ENCODE measurements at places on chromosomes 1 and 21.

DNA sequence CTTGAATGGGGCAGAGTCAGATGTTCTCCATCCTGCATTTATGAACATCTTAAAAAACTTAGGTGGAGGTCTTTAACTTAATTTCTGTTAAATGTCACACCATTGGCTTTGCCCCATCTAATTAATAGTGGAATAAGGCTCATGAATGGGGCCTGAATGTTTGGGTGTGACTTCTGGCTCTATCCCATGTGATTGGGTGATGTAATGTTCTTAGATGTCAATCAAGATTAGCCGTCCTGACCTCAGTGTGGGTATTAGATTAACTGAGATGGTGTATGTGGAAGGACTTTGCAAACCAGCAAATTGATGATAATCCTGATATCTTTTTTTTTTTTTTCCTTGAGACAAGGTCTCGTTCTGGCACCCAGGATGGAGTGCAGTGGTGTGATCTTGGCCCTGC is 38.1 kb downstream of the C1orf21 start:
- ATAC-seq: no peak

- no peak for ATAC-seq
These were observed 2.0 kb upstream of the SYDE2 start for GRCh38 chr1:85202864-85203255.

DNA sequence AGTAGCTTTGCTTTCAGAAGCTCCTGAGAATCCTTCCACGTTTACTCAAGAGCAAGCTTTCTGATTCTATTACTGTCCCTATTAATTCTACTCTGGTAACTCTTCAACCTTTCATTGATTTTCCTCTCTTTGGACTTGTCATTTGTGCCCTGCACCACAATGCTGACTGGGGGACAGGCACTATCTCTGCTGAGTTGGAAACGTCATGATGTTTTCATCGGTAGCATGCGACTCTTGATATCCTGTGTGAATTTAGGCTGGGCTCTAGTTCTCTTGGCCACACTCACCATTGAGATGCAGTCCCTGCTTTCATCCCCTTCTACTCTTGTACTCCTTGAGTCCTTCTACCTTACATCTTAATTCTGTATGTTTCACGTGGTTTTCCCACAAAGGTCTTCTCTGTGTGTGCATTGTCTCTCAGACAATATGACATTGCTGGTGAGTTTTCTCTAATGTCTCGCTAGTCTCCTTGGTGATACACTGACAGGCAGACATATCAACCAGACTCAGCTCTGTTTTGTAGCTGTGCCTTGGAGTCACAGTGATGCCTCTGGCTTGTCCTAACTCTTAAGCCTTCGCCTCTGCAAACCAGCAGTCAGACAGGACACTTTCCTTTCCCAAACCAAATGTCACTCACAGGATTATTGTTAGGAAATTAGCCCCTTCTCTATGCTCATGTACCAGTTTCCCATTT is 223.6 kb upstream of the ADGRL2 start:
- ATAC-seq: no peak

DNA sequence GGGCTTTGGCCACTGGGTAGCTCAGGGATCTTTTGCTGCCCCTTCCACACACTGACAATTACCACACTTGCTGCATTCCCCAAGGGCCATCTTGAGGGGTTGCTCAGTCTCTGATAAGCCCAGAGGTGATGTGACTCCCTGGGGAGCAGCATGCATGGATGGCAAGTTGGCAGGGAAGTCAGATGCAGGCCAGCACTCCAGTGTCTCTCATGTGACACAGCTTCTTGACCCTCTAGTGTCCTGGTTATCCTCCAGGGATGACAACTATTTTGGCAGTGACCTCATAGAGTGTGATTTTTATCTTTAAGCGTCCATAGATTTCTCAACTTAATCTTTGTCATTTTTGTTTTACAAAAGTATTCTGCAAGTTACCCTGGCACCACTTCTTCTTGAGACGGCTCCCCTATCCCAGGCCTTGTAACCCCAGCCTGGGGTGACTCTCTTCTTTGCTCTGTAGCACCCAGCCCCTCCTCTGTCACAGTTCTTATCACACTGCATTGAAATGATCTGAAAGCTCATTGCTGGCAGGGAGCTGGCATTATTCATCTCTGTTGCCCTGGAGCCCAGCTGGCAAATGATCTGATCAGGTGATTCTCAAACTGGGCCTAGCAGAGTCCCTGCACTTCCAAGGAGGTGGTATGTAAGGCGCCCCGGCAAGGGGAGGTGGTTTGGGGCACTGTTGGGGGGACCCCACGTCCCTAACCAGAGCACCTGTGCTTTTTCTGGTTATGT is 72.6 kb downstream of the TENT5C start:
- peak; percentile 67 for ATAC-seq

GRCh38 chr1:15031251-15031933 is 122.2 kb upstream of the TMEM51 start:
- no peak for ATAC-seq

DNA sequence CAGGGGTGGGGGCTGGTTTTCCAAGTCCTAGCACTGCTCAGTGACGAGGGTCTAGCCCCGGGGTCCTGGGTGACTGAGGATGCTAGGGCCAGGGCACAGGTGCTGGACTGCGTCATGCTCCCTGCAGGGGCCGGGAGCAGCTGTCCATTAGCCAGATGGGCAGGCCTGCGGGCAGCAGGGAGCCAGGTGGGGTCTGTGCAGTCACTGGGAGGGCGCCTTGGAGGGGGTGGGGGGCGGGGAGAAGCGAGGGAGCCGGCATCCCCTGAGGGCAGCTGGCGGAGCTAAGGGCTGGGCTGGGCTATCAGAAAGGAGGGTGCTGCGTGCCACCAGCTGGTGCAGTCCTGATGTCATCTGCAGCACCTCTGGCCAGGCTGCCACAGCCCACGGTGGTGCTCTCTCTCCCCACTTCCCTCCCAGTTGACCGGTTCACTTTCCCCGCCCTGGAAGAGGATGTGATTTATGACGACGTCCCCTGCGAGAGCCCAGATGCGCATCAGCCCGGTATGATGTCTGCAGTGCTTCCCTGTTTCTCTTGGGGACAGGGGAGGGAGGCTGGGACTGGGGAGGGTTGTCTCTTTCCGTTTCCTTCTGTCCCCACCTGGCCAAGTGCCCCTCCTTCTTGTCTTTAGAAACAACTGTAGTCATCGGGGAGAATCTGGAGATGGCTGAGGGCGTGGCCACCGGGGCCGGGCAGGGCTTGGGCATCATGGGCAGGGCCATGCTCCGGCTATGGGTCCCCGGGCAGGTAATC is 63.8 kb downstream of the ARHGEF10L start:
- ATAC-seq: peak; percentile 7

GRCh38 chr1:173715538-173715844 is 710 bp downstream of the KLHL20 start:
- ATAC-seq: no peak

GRCh38 chr1:186102547-186103148 is 272.4 kb downstream of the TPR start:
- ATAC-seq: peak; percentile 90

DNA sequence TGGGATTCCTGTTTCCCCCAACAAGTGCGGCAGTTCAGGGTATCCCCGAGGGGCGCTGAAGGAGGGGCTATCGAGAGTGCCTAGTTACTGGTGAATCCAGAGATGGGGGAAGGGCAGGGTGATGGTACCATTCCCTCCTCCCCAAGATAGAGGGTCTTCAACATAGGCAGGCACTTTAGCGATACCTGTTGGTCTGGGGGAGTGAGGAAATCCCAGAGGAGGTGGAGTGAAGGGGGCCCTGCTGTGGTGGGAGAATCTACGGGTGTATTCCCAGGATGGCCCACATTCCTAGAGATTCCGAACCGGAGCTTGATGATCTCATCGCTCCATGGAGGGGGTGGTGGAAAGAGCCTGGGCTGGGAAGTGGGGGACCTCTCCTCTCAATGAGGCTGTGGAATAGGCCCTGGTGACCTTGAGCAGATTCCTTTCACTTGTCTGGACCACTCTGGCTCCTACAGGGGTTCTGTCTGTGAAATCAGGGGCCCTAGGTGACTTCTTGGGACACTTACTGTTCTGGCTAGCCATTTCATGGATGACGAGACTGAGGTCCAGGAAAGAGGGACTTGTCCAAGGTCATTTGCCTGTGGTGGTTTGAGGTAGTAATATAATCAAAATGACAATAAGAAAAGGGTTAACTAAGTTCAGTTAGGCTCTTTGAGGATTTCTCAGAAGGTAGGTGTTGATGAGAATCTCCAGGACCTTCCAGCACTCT is 52.7 kb upstream of the SYNC start:
- ATAC-seq: no peak

- no peak for ATAC-seq
These were observed 85.8 kb downstream of the ADARB1 start for GRCh38 chr21:45160198-45160597.

GRCh38 chr1:190759807-190760206 is 282.1 kb upstream of the BRINP3 start:
- no peak for ATAC-seq
